Esophagus mucosa (tissue), 1 donor: ENCODE measurements at places on chromosomes 16 and 17. TPM values are rescaled to one million over a fixed set of nuclear protein-coding genes. Genes with fewer than 3 reads are reported as not detected.

SLC25A39 gene
- total RNA-seq, result 126 TPM

ABCC3 gene
- 17.6 TPM for total RNA-seq

CRISPLD2 gene
- total RNA-seq, result 6.5 TPM

TMEM88 gene
- 1.7 TPM for total RNA-seq

KRT12 gene
- total RNA-seq, result not detected

SMPD3 gene
- total RNA-seq, result 0.52 TPM

CCL4L2 gene
- total RNA-seq, result not detected

TTLL6 gene
- total RNA-seq, result 0.12 TPM

CCDC137 gene
- 21.4 TPM for total RNA-seq

SLC13A2 gene
- total RNA-seq, result not detected

HYDIN gene
- 0.20 TPM for total RNA-seq

CASKIN1 gene
- 0.08 TPM for total RNA-seq

RHBDL1 gene
- total RNA-seq, result 1.0 TPM

C17orf78 gene
- total RNA-seq, result not detected

HSF5 gene
- not detected for total RNA-seq

CDRT15 gene
- total RNA-seq, result not detected

ENPP7 gene
- not detected for total RNA-seq

TBX4 gene
- not detected for total RNA-seq

HS3ST3A1 gene
- total RNA-seq, result 4.8 TPM
